Endothelial cell (in vitro differentiated cells): ENCODE measurements at places on chromosomes 13 and 19.

GRCh38 chr19:1269478-1270212, 513 bp downstream of the CIRBP start:
- DNase-seq: peak; percentile 89

DNA sequence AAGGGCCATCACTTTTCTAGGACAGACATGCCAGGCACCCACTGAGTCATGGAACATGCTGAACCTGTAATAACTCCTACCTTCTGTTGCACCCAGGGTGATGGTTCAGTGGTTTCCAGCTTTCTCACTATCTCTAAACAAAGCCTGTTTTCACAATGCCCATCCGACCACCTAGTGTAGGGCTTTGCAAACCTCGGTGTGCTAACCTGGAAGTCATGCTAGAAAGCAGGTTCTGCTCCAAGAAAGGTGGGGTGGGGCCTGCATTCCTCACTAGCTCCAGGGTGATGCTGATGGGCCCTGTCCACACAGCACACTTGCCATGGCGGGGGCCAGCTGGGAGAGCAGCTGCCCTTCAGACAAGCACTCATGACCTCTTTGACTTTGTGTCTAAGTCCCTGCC, 43.4 kb downstream of the COL4A2 start:
- no peak for DNase-seq

- DNase-seq: no peak
Observed at GRCh38 chr13:46473806-46474205, 79.2 kb upstream of the LRCH1 start.

DNA sequence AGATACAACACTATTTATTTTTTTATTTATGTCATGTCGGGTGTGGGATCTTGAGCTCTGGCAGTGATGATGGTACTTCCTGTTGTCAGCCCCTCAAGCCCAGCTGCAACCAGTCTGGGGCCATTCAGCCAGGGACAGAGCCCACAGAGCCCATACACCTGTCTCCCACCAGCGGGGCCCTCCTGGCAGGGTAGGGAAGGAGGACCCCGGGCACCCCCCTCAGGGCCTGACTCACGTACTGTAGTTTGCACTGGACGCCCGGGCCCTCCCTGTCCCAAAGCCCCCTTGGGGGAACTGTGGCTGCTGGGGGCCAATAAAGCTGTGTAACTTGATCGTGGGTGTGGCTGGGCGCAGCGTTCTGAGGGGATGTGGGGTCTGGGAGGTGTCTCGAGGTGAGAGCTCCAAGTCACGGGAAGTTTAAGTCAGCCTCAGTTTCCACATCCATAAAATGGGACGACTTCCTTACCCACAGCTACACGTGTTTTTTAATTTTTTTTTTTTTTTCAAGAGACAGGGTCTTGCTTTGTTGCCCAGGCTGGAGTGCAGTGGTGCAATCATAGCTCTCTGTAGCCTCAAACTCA, 9.5 kb downstream of the ATG4D start:
- no peak for DNase-seq

GRCh38 chr19:8501981-8502380, 459 bp downstream of the PRAM1 start:
- DNase-seq: no peak

DNA sequence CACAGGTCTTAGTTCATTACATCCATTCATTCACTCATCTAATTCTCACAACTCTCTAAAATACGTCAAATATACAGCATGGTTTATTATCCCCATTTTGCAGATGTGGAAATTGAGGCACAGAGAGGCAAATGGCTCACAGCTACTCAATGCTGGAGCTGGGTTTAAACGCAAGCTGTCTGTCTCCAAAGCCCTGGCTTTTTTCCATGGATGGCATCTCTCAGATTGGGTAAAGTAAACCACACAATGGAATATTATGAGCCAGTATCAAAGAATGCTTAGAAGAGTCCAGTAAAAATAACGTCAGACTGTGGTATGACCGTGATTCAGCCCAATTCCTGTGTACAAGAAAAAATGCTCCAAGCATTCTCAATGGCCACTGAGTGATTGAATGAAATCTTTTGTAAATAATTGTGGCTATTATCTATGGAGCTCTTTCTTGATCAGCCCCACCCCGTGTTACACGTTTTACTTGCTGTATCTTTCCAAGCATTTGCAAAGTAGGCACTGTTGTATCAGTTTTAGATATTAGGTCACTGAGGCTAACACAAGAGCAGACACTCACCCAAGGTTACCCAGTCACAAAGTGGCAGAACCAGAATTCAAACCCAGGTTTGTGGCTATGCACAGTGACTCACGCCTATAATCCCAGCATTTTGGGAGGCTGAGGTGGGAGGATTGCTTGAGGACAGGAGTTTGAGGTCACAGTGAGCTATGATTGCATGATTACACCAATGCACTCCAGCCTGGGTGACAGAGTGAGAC, 5.5 kb upstream of the ACP7 start:
- DNase-seq: no peak

GRCh38 chr13:83827338-83827737, 54.9 kb downstream of the SLITRK1 start:
- no peak for DNase-seq

- DNase-seq: no peak
Observed at GRCh38 chr13:28449826-28450773, 44.8 kb downstream of the FLT1 start.

GRCh38 chr13:62185631-62186255, 770.1 kb upstream of the PCDH20 start:
- DNase-seq: no peak

DNA sequence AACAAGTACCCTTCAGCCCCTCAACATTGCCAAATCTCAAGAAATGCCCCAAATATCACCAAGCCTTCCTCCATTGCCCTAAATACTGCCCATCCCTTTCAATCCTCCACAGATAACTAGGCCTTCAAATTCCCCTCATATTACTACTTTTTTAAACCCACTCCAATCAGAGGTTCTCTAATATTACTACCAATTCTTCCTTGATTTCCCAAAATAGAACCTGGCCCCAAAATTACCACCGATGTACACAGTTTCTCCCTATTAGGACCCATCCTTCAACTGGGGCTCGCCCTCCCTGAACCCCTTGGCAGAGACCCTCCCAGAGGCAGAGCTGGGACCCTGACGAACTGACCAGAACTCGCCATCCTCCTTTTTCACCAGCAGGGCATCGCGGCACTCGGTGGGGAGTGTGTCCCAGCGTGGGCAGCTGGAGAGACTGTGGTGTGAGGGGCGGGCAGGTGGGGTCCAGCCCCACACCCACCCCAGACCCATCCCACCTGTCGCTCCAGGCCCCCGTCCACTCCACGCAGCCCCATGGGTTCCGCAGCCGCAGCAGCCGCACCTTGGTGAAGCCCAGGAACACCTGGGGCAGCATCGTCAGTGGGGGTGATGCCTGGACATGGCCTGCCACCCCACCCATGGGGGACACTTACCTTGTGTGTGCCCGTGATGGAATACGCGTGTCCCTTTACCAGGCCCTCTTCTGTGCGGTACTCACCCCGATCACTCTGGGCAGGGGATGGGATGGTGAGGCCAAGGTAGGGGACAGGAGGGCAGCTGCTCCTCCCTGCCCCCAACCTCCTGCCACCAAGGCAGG, 6.1 kb downstream of the CAPN12 start:
- no peak for DNase-seq

- DNase-seq: no peak
Observed at GRCh38 chr13:75830842-75831241, 194.7 kb downstream of the LMO7 start.

GRCh38 chr13:20209948-20210347, 17.2 kb upstream of the GJB2 start:
- DNase-seq: no peak

- no peak for DNase-seq
Observed at GRCh38 chr19:45512881-45513483, 5.7 kb downstream of the VASP start.

GRCh38 chr19:18214779-18215433, 11.1 kb upstream of the RAB3A start:
- DNase-seq: no peak

GRCh38 chr19:37979547-37980082, 72.6 kb downstream of the SIPA1L3 start:
- no peak for DNase-seq

DNA sequence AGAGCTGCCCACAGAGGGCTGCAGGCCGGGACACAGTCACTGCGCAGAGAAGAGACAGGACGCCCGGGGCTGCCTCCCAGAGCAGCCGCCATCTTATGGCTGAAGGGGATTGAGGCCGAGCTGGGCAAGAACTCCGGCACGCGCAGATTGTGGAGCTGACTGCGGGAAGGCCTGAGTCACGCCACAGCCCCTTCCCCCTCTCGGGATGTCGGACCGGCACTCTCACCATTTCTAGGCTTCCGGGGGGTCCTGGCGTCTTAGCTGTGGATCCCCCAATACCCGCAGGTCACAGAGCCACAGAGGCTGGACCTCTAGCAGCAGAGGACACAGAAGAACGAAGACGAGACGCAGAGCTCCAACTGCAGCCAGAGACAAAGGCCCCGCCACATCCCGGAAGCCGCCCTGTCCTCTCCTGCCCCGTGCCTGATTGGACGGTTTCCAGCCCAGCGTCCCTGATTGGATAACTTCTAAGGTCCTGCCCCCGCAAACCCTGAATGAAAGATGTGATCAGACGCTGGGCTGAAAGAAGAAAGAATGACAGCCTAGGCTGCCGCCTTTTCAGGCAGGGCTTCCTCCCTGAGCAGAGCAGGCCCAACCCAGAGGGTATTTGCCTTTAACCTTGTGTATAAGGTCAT, at the start of gene ZNF43:
TSS of gene ZNF43 (minus strand) at position 373 of the 635 bp plus-strand sequence. CDS start at position 229, 144 bp downstream.
- peak; percentile 86 for DNase-seq

DNA sequence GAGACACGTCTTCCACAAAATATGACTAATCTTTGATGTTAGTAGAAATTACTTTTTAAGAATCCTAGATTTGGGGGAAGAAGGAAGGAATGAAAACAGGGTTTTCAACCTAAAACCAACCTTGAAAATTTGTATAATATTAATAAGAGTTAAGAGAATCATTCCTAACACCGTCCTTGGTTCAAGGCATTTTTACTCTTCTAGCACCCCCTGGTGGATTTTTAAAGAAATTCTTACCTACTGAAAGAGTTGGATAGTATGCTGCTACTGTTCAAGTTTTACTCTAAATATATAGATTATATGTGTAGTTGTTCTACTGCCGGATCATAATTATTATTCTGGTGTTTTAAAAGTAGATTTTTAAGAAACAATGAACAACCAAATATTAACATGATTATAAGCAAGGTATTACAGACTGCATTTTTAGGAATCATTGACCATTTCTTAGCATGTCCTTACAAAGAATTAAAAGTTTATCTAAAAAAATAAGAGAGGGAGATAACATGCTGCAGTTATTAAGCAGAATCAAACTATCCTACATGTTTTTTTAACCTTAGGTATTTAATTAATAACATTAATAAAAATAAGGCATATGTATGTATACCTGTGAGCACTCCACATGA, 7.4 kb upstream of the SLITRK6 start:
- DNase-seq: no peak

- no peak for DNase-seq
Observed at GRCh38 chr19:39969681-39970424, 1.1 kb upstream of the PSMC4 start.

- no peak for DNase-seq
Observed at GRCh38 chr13:102548811-102549210, 48.0 kb upstream of the TPP2 start.

DNA sequence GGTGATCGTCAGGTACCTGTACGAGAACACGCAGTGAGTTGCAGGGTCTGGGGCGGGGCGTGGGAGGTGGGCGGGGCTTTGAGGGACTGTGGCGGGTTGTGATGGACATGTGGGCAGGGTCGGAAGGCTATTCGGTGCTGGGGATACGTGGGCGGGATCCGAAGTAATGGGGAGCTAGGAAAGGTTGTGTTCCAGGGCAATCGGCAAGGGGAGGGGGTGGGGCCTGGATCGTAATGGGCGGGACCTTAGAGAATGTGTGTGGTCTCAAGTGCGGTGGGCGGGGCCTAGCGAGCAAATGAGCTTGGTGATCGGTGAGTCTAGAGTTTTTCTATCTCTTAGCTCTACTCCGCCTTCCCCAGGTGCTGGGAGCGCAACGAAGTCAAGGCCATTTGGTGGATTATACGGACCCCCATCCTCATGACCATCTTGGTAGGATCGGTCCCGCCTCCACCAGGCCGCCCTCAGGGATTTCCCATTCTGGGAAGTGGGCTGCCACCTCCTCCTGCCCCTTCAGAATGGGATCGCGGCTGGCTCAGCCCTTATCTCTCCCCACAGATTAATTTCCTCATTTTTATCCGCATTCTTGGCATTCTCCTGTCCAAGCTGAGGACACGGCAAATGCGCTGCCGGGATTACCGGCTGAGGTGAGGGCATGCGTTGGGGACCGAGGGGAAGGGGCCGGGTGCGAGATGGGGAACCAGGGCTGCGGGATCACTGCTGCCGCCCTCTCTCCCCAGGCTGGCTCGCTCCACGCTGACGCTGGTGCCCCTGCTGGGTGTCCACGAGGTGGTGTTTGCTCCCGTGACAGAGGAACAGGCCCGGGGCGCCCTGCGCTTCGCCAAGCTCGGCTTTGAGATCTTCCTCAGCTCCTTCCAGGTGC, 9.6 kb downstream of the GIPR start:
- DNase-seq: peak; percentile 73

DNA sequence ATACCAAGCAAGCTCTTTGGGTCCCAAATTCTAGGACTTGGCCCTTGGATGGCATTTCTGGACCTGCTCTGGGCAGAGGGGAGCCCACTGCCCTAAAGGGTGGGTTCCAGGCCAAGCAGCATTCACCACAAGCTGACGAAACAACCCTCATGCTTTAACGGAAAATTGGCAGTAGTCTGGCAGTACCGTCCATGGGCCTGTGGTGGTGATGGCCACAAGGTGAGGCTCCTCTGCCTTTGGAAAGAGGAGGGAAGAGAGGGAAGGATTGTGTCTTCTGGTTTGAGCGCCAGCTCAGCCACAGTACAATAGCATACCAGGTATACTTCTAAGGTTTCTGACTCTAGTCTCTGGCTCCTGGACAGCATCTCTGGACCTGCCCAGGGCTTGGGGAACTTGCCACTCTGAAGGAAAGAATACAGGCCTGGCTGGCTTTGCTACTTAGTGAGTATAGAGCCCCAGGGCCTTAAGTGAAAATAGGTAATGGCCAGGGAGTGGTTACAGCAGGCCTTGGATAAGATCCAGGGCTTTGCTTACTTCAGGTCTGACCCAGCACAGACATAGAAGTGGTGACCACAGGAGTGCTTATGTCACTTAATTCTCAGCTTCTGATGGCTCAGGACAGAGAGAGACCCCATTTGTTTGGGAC, 595.5 kb downstream of the LMO7 start:
- no peak for DNase-seq

DNA sequence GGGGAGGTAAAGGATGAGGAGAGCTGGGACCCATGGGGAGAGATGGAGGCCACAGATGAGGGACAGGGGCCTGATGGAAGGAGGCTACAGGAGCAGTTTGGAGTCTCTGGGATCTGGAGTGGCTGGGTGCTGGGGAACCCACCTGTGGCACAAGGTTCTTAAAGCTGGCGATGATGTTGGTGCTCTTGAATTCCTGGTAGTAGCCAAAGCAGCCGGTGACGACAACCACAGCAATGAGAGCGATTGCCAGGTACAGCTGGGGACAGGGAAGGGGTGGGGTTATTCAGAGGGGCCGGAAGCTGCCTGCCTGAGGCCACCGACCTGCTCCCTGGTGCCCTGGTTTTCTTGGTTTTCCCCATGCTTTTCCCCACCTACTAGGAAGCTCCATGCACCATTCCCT, 2.8 kb downstream of the ATP4A start:
- DNase-seq: no peak

- no peak for DNase-seq
Observed at GRCh38 chr13:113005076-113005865, 36.3 kb downstream of the MCF2L start.
